ENCODE measurements at places on chromosomes 3 and 15.

- DNase-seq, result no peak
Measured at GRCh38 chr3:174270841-174271240, 588.3 kb upstream of the NAALADL2 start.

- DNase-seq, result peak; percentile 88
Measured at GRCh38 chr15:96340598-96341512, 10.4 kb downstream of the NR2F2 start.

GRCh38 chr3:64600246-64600950 lies 87.4 kb downstream of the ADAMTS9 start:
- DNase-seq, result no peak

- DNase-seq, result no peak
Measured at GRCh38 chr3:16337856-16338540, 73.0 kb downstream of the OXNAD1 start.

DNA sequence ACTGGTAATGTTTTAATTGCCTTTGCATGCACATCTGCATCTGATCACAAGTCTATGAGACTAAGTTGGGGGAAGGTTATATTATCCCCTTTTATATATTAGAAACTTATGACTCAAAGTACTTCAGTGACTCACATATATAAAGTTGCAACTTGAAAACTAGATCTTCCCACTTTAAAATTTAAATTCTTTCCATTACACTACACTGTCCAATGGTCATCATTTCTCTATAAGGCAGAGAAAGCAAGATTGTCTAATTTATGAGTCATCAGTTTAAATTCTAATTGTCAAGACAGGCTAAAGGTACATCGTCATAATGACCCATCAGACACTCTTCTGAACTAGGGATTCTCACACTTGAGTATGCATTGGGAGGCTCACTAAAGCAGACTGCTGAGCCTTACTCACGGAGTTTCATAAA lies 37.9 kb downstream of the CPA3 start:
- no peak for DNase-seq

DNA sequence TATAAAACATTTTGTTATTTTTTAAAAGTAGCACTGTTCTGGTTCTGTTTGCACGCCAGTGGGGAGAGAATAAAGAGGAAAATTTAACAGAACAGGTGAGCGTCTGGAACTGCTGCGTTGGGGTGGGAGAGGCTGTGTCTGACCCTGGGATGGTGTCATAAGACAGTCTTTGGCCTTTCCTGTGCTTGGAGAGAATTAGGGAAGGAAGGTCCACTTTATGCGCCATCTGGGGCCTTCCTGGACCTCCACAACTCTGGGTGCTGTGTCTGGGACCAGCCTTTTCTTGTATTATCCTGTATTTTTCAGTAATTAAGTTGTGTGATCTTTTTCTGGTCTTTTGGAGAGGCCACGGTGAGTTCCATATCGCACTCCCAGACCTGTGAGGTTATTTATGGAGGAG lies 3.3 kb downstream of the FAM43A start:
- no peak for DNase-seq

GRCh38 chr3:195207731-195208130 lies 63.2 kb downstream of the XXYLT1 start:
- DNase-seq, result no peak

DNA sequence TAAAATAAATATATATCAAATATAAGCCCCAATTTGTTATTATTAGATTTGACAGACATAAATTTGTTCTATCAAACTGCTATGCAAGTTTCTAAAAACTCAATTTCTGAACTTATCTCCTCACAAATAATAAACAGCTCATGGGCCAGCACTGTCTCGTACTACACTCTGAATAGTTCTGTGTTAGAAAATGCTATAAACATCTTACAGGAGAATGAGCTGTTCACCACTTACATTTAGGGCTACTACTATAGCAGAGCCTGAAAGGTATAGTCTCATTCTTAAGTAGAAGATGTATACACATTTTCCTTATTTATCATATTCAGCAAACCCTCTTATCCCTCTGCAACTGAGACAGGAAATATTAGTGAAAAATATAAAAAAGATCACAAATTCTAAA lies 12.6 kb downstream of the SLC12A6 start:
- DNase-seq, result no peak

GRCh38 chr3:8201886-8202285 lies 299.7 kb upstream of the LMCD1 start:
- DNase-seq, result no peak

DNA sequence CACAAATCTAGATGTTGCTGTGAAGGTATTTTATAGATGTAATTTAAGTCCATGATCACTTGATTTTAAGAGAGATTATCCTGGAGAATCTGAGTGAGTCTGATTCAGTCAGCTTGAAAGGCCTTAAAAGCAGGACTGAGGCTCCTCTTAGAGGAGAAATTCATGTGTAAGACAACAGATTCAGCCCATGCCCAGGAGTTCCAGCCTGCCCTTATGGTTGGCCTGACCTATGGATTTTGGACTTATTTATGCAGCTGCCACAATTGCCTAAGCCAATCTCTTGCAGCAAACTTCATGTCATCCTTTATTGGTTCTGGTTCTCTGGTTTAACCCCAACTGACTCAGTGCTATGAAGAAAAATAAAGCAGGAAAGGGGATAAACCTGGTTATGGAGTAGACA lies 296.5 kb upstream of the RASGRP1 start:
- DNase-seq, result no peak

DNA sequence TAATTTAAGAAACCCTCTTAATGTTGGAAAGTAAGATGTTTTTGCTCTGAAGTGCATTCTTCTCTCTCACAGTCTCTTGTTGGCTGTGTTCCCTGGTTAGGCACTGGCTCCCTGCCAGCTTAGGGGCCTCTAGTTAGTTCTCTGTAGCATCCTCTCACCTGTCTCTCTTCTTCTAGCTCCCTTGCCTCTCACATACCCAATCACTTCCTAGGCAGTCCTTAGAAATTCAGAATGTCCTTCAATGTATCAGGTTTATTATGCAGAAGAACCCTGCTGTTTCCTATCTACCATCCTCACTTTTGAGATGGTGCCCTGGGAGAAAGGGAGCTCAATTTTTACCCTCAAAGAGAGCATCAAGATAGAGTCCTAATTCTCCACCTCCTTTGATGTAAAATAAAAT lies 36.2 kb upstream of the CPNE4 start:
- no peak for DNase-seq

All from left hindlimb (tissue), 1 donor.